T-helper 1 cell treated with Interleukin-12 subunit alpha and Interleukin-12 subunit beta and Interleukin-4 antibody, amounts not matched to agents 30 ng/mL and 1 ng/mL, for 36 hours (primary cell): ENCODE measurements at places on chromosomes 1 and 21. TPM values are rescaled to one million over a fixed set of nuclear protein-coding genes. Genes with fewer than 3 reads are reported as not detected.

HOOK1 gene
- 2.9 and 3.5 TPM in 2 replicates for total RNA-seq

LYPD8 gene
- total RNA-seq, result not detected in 2 replicates

DMBX1 gene
- total RNA-seq, result 0.07 TPM in 1 of 2 replicates, not detected in the other

TRMT13 gene
- 21.7 and 23.1 TPM in 2 replicates for total RNA-seq

DCDC2B gene
- 0.22 TPM in 1 of 2 replicates, not detected in the other for total RNA-seq

SFN gene
- total RNA-seq, result 1.2 and 1.4 TPM in 2 replicates

SLAMF1 gene
- total RNA-seq, result 126 and 127 TPM in 2 replicates

GDAP2 gene
- 24.9 and 26.2 TPM in 2 replicates for total RNA-seq

SLAMF9 gene
- total RNA-seq, result not detected in 2 replicates

RGS7 gene
- not detected in 2 replicates for total RNA-seq

OR2T2 gene
- not detected in 2 replicates for total RNA-seq

OR2W3 gene
- not detected in 2 replicates for total RNA-seq

TSPEAR gene
- not detected in 2 replicates for total RNA-seq

IFNLR1 gene
- 1.2 and 1.6 TPM in 2 replicates for total RNA-seq

KCNJ10 gene
- not detected in 2 replicates for total RNA-seq

PEAR1 gene
- 0.12 and 0.29 TPM in 2 replicates for total RNA-seq

ITLN2 gene
- not detected in 2 replicates for total RNA-seq

DPH5 gene
- total RNA-seq, result 24.0 and 26.6 TPM in 2 replicates

HYI gene
- total RNA-seq, result 18.3 and 25.1 TPM in 2 replicates

GPR61 gene
- 0.15 TPM in 1 of 2 replicates, not detected in the other for total RNA-seq

ARHGEF2 gene
- total RNA-seq, result 181 and 188 TPM in 2 replicates

TFF2 gene
- total RNA-seq, result not detected in 2 replicates

RASSF5 gene
- total RNA-seq, result 248 and 252 TPM in 2 replicates

TLR5 gene
- total RNA-seq, result 0.17 TPM in 1 of 2 replicates, not detected in the other

ERRFI1 gene
- total RNA-seq, result 0.66 and 0.74 TPM in 2 replicates
